ENCODE measurements at places on chromosomes 5 and 9.

- H3K27me3 ChIP-seq = no peaks in the 10 kb centered on the region
- no peak overlapping the region for H3K4me3 ChIP-seq
- no peaks in the 10 kb centered on the region for H3K36me3 ChIP-seq
- H3K4me1 ChIP-seq = no peaks in the 10 kb centered on the region
- no peak for DNase-seq
Observed at GRCh38 chr5:171692107-171692506, 93.5 kb upstream of the SMIM23 start.

- no peak for DNase-seq
- no peaks in the 10 kb centered on the region for H3K4me1 ChIP-seq
- no peak overlapping the region for H3K27ac ChIP-seq
- peaks cover 8% of the 10 kb centered on the region for H3K27me3 ChIP-seq
- no peak overlapping the region for H3K4me3 ChIP-seq
Observed at GRCh38 chr5:4642525-4642924, 497.6 kb upstream of the ADAMTS16 start.

GRCh38 chr9:28801144-28801799, 1228.0 kb upstream of the C9orf72 start:
- peaks cover 8% of the 10 kb centered on the region for H3K4me1 ChIP-seq
- no peak overlapping the region for H3K27ac ChIP-seq
- no peak for DNase-seq

- H3K4me1 ChIP-seq = no peaks in the 10 kb centered on the region
- H3K4me3 ChIP-seq = no peak overlapping the region
- no peaks in the 10 kb centered on the region for H3K27me3 ChIP-seq
Observed at GRCh38 chr5:106862450-106863193, 808.1 kb downstream of the EFNA5 start.

GRCh38 chr5:169050146-169050571, 250.8 kb downstream of the SLIT3 start:
- H3K36me3 ChIP-seq = no peaks in the 10 kb centered on the region
- no peak for DNase-seq
- peaks cover 4% of the 10 kb centered on the region for H3K4me1 ChIP-seq
- peak overlapping the region; percentile 1 for H3K27ac ChIP-seq

- H3K4me1 ChIP-seq = no peaks in the 10 kb centered on the region
- DNase-seq = no peak
- H3K36me3 ChIP-seq = no peaks in the 10 kb centered on the region
- no peaks in the 10 kb centered on the region for H3K27me3 ChIP-seq
- H3K4me3 ChIP-seq = no peak overlapping the region
Observed at GRCh38 chr9:114919611-114920010, 10.8 kb downstream of the TNFSF8 start.

DNA sequence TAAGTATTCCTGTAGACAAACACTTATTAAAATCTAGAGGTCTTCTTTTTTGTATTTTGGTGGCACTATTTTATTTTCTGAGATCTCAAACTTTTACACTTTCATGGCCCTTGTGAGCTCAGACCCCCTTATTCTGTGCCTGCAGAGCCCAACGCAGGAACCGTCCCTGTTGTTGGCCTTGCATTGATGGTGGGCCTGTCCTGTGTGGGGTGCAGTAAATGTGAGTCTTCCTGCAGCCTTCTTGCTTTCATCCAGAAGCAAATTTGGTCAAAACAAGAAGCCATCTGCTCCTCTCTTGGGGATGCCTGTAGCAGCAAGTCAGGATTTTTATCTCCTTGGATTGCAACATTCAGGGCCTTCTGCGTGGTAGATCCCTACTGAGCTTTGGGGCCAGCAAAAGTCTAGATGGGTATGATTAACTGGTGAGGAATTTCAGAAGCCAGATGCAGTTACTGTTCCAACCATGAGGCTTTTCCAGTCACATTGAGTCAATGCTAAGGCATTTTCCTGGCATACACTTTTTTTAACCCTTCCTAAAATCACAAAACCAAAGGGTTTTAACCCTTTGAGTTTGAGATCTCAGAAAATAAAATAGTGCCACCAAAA, 31.7 kb downstream of the BASP1 start:
- H3K4me3 ChIP-seq = no peak overlapping the region
- peak overlapping the region; percentile 90 for H3K27ac ChIP-seq
- peaks cover 65% of the 10 kb centered on the region for H3K4me1 ChIP-seq
- DNase-seq = peak; percentile 78
- peaks cover 33% of the 10 kb centered on the region for H3K36me3 ChIP-seq

DNA sequence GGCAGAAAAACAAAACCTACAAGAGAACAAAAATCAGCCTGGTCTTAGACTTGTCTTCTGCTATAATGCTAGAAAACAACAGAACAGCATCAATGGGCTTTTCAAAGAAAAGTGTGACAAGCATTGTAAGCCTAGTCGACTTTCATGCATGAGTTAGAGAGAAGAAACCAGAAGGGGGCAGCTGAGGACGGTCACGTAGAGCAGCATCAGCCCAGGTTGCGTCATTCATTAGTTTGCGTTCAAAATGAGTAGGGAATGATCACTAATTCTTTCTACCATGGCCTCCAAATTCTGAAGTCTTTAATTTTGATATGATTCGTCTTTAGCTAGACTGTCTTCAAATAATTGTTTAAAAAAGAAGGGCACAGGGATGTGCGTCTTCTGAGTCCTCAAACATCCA, 4.7 kb upstream of the ISCA1 start:
- H3K27me3 ChIP-seq = no peaks in the 10 kb centered on the region
- no peak overlapping the region for H3K4me3 ChIP-seq
- peaks cover 13% of the 10 kb centered on the region for H3K36me3 ChIP-seq

GRCh38 chr5:158388021-158388420, 529.1 kb upstream of the CLINT1 start:
- no peak for DNase-seq
- H3K27me3 ChIP-seq = no peaks in the 10 kb centered on the region
- no peak overlapping the region for H3K4me3 ChIP-seq
- H3K4me1 ChIP-seq = peaks cover 45% of the 10 kb centered on the region
- H3K36me3 ChIP-seq = no peaks in the 10 kb centered on the region
- no peak overlapping the region for H3K27ac ChIP-seq

- no peak overlapping the region for H3K27ac ChIP-seq
- H3K4me1 ChIP-seq = no peaks in the 10 kb centered on the region
- peaks cover 11% of the 10 kb centered on the region for H3K27me3 ChIP-seq
- H3K36me3 ChIP-seq = no peaks in the 10 kb centered on the region
- H3K4me3 ChIP-seq = no peak overlapping the region
- no peak for DNase-seq
Observed at GRCh38 chr9:71025728-71026127, 95.7 kb downstream of the TRPM3 start.

DNA sequence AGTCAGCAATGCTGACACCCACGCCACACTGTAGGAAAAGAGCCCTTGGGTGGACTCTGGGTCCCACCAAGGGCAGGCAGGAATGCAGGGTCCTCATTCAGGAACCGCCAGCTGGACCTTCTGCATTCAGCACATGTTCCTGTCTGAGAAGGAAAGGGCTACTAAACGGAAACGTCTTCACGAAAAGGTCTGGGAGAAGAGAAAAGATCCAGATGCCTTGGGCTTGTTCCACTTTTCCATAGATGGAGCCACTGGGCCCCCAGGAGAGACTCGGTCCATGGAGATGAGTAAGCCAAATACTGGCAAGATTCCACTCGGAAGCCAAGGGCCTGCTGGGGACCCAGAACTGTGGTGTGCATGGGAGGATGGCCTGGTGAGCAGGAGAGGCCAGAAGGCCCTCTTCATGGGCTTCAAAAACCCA, 38.4 kb downstream of the LHFPL2 start:
- H3K4me3 ChIP-seq = no peak overlapping the region
- H3K4me1 ChIP-seq = peaks cover 12% of the 10 kb centered on the region
- no peak for DNase-seq
- no peak overlapping the region for H3K27ac ChIP-seq

GRCh38 chr5:148850836-148851235, 24.4 kb downstream of the ADRB2 start:
- no peak for DNase-seq
- H3K27ac ChIP-seq = no peak overlapping the region
- H3K4me3 ChIP-seq = no peak overlapping the region
- H3K4me1 ChIP-seq = peaks cover 3% of the 10 kb centered on the region
- no peaks in the 10 kb centered on the region for H3K27me3 ChIP-seq

GRCh38 chr5:85320495-85320894, 935.8 kb upstream of the EDIL3 start:
- H3K4me1 ChIP-seq = no peaks in the 10 kb centered on the region
- H3K27me3 ChIP-seq = peaks cover 3% of the 10 kb centered on the region
- no peak overlapping the region for H3K27ac ChIP-seq
- no peak for DNase-seq

- H3K4me3 ChIP-seq = no peak overlapping the region
- peaks cover 8% of the 10 kb centered on the region for H3K36me3 ChIP-seq
- no peak overlapping the region for H3K27ac ChIP-seq
- DNase-seq = no peak
- H3K4me1 ChIP-seq = no peaks in the 10 kb centered on the region
- H3K27me3 ChIP-seq = no peaks in the 10 kb centered on the region
Observed at GRCh38 chr9:71859939-71860338, 51.1 kb downstream of the ABHD17B start.

- H3K27ac ChIP-seq = no peak overlapping the region
- H3K27me3 ChIP-seq = no peaks in the 10 kb centered on the region
- DNase-seq = no peak
- no peaks in the 10 kb centered on the region for H3K36me3 ChIP-seq
- no peak overlapping the region for H3K4me3 ChIP-seq
- H3K4me1 ChIP-seq = no peaks in the 10 kb centered on the region
Observed at GRCh38 chr9:116471093-116471906, 215.8 kb upstream of the TRIM32 start.

DNA sequence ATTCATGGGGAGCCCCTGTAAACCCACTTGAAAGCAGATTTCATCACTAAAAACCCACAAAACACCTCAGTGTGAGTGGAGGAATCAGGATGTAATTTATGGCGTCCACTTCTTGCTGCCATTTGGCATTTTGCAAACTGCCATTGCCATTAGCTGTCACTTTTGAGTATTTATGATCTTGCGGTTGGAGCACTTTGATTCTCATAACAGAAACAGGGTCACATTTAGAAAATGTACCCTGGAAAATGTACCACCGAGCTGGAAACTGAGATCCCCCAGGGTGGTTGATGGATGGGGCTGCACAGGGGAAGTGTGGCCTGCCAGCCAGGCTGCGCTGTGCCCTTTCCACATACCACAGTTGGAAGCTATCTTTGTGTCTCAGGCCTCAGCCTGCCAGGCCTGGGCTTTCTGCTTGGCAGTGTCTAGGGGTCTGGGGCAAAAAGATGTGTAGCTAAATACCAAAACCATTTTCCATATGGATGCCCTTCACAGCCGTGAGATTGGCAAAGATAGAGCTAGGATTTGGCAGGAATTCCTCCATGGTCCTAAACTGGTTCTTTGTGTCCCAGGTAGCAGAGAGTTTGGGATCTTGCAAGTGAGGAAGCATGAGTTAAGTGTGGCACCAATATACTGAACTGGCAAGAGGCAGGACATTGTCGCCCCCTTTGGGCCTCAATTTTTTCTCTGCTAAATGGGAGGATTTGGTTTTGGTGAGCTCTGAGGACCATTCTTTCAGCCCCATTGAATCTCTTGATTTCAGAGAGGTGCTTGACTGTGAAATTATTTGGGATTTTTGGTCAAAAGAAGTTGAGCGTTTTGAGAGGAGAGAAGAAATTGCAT, 46.2 kb downstream of the GALNT10 start:
- H3K4me3 ChIP-seq = no peak overlapping the region
- no peak for DNase-seq
- H3K27ac ChIP-seq = no peak overlapping the region
- no peaks in the 10 kb centered on the region for H3K4me1 ChIP-seq
- peaks cover 3% of the 10 kb centered on the region for H3K36me3 ChIP-seq

- no peaks in the 10 kb centered on the region for H3K27me3 ChIP-seq
- H3K36me3 ChIP-seq = no peaks in the 10 kb centered on the region
- H3K27ac ChIP-seq = no peak overlapping the region
- H3K4me1 ChIP-seq = no peaks in the 10 kb centered on the region
- H3K4me3 ChIP-seq = no peak overlapping the region
- DNase-seq = no peak
Observed at GRCh38 chr9:106613250-106613737, 249.7 kb upstream of the ZNF462 start.

DNA sequence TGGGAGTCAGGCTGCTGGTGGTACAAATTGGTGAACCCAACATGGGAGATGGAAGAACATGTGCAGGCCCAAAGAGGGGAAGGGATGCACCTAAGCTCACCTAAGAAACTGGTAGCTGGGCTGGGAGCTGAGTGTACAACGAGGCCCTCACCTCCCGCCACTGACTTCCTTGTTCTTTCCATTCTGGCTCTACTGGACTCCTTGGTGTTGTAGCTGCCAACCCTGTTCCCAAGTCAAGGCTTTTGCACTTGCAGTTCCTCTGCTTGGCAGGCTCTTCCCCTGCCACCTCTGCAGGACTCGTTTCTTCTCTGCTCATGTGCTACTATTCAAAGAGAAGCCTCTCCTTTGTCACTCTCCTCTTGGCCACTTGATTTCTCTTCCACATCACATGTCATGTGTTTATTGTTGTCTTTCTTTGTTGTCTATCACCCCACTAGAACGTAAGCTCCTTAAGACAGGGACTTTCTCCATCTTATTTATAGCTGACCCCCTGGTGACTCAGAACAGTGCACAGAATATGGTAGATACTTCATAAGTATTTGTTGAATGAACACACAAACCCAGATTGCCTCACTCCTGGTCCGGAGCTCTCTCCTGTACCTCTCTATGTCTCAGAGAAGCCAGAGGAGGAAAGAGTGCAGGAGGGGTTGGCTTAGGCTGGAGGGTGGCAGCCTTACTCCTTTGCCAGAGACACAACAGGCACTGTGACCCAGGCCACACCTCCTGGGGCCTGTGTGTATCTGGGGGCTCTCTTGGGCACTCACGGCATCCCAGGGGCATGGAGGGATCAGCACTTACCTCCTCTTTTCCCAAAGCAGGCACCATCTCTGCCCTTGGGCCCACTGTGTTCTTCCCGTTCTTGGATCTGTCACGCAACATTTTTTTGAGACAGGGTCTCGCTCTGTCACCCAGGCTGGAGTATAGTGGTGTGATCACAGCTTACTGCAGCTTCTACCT, 5.2 kb upstream of the SPINK4 start:
- no peak for DNase-seq
- H3K4me1 ChIP-seq = peaks cover 43% of the 10 kb centered on the region
- H3K27me3 ChIP-seq = no peaks in the 10 kb centered on the region
- no peaks in the 10 kb centered on the region for H3K36me3 ChIP-seq
- peak overlapping the region; percentile 79 for H3K27ac ChIP-seq

GRCh38 chr9:135329571-135330306, 149.8 kb upstream of the PPP1R26 start:
- no peak overlapping the region for H3K27ac ChIP-seq
- peak; percentile 39 for DNase-seq
- H3K4me3 ChIP-seq = no peak overlapping the region
- no peaks in the 10 kb centered on the region for H3K36me3 ChIP-seq

DNA sequence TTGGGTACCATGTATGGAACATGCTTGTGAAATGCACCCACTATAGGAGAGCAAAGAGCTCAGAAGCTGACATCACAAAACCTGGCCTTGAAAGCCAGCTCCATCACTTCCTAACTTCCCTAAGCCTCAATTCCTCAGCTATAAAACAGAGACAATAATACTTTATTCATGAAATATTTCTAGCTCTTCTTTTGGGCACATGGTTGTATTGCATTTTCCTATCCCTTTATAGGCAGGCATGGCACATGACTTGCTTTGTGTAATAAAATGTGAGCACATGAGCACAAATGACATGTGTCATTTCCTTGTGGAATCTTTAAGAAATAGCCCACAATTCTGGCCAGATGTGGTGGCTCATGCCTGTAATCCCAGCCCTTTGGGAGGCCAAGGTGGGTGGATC, 18.5 kb downstream of the ZNF366 start:
- no peaks in the 10 kb centered on the region for H3K36me3 ChIP-seq
- no peak overlapping the region for H3K4me3 ChIP-seq
- no peak for DNase-seq
- H3K27me3 ChIP-seq = no peaks in the 10 kb centered on the region
- peaks cover 9% of the 10 kb centered on the region for H3K4me1 ChIP-seq
